Right ventricle myocardium superior (tissue), 1 donor: ENCODE measurements at places on chromosomes 1 and 21.

DNA sequence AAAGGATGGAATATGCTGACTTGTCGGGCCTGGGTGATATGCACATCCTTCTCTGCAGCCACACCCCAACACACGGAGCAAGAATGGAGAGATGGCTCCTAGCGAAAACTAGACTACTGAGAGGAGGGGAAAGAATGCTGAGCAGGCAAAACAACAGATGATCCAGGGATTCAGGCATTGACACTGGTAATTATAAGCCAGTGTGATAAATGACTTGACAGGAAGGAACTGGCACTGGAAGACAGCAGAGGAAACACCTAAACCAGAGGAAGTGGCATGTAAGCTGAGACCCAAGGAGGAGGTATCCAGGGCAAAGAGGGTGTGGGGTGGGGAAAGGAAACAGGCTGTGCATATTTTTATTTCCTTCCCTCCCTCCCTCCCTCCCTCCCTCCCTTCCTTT lies 31.7 kb upstream of the KHDRBS1 start:
- DNase-seq = no peak

- peak; percentile 60 for DNase-seq
Observed at GRCh38 chr1:117059334-117059677, 820 bp upstream of the TTF2 start.

- DNase-seq = no peak
Observed at GRCh38 chr1:158972841-158973240, 36.9 kb upstream of the IFI16 start.

DNA sequence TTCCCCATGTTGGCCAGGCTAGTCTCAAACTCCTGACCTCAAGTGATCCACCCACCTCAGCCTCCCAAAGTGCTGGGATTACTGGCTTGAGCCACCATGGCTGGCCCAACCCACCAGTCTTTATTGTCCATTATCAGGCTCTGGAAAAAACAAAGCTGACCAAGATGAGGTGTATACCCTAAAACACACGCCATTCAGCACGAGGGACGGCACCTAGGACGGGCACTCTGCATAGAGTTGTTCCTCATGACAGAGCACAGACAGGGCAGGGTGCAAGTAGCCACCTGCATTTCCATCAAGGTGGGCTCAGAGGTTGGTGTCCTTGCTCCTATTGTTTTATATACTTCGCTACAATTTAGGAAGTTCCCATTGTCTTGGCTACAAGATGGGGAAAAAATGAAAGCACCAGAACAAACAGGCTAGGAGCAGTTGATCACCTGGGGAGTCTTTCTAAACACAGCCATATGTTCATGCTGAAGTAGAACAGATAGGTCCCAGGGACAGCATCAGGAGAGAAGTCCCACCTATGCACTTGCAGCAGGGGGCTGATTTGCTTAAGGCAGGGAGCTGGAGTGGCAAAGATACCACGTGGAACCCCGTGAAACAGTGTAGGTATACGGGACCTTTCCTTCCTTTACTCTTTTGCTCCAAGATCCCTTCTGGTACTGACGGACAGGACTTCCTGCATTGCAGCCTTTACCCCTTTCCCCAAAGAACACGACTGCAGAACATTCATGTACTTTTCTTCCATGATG lies 4.5 kb downstream of the KRTCAP2 start:
- no peak for DNase-seq

DNA sequence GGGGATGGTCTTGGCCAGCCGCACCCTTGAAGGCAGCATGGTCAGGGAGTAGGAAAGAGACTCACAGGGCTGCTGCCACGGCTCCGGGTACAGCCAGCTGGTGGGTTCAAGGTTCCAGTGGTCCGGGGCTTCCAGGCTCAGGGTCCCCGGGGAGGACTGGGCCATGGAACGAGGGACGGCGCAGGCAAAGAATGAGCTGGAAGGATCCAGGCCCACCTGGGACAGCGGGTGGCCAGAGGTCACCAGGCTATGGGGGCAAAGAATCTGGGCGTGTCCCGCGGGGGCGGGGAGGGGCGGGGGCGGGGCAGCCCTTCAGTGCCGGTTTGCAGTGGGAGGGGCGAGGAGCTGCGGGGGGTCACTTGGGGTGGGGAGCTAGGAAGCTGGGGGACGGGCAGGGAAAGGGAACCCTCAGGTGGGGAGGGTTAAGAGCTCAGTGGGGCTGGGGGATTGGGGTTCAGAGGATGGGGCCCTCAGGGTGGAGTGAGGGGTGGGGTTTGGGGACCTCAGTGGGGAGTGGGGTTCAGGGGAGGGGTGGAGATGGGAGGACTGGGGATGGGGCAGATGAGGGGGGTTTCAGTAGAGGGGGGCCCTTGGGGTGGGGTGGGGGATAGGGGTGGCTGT lies at the start of gene DNMT3L:
TSS of gene DNMT3L (minus strand) at position 223 of the 621 bp plus-strand sequence. CDS start 638 bp downstream, outside the sequence.
- DNase-seq = no peak

DNA sequence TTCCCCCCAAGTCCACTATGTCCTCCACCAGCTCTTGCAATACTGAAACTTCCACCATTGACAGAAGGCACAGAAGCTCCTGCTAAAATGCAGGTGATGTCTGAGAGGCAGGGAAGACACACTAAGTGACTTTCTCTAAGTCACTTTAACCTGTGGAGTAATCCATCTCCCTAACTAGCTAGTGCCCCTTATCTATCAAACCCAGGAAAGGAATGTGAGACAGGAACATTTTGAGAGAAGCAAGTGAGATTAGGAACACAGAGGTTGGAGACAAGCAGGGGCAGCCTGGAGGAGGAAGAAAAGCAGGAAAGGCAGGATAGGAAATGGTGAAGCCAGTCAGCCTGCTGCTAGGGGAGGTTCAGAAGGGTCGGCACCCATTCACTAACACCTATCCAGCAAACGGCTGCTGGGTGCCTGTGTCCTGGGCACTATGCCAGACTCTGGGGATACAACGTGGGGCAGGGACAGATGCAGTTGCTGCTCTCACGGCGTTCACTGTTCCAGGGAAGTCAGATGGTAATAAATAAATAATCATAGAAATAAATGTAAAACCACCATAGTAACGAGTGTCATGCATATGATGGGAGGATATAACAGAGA lies 7.0 kb downstream of the GPA33 start:
- no peak for DNase-seq

DNA sequence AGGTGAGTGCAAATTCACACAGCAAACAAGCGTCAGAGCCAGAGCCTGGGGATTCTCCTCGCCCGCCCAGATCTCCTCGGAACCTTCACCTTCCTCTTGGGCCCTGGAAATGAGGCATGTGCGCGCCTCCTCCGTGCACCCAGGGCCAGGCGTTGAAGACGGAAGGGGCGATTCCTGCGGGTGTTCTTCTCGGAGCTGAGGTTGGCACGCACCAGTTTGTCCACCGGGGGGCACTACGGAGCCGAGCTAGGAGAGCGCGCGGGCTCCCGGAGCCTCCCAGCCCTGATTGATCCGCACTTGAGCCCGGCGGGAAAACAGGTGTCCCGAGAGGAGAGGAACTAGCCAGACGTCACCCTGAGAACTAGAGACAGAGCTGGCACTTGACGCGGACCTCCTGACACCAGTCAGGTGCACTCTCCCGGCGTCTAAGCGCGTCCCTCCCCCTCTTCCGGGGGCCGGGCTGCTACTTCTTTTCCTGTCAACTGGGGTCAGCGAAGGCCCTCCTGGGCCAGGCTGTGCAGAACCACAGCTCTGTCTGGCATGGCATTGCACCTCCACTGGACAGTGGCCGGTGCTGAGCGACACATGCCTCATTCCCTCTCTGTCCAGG lies 18.3 kb upstream of the SERINC2 start:
- DNase-seq = peak; percentile 90

DNA sequence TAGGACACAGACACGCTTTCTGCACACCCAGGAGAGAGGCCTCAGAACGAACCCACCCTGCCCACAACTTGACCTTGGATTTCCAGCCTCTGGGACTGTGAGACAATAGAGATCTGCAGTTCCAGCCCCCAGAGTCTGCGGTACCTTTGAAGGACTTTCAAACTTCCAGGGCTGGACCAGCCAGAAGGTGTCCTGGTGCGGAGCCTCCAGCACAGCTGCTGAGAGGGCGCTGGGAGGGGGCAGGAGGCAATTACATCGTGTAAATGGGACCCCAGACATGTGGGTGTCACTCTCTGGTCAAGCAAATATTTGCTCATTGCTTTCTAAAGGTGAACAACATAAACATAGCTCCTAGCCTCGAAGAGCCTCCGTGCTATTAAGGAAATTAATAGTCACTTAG lies 58.7 kb upstream of the ACTRT2 start:
- no peak for DNase-seq

- DNase-seq = no peak
Observed at GRCh38 chr1:42318601-42319000, 16.4 kb downstream of the FOXJ3 start.

DNA sequence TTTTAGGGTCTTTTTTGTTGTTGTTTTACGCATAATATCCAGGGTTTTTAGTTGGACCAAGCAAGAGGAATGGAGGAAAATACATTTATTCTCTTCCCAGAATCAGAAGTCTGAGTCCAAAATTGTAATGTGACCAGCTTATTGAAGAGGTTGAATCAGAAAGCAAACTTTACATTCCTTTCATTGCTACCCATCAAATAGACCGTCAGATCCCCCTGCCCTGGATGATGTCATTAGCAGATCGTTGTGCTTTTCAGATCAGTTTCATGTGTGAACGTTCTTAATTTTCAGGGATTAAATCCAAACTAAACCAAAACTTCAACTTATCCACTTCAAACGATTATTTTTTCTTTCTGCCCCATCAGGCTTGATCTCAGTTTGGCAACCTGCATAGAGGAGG lies 85.7 kb upstream of the NGF start:
- no peak for DNase-seq

DNA sequence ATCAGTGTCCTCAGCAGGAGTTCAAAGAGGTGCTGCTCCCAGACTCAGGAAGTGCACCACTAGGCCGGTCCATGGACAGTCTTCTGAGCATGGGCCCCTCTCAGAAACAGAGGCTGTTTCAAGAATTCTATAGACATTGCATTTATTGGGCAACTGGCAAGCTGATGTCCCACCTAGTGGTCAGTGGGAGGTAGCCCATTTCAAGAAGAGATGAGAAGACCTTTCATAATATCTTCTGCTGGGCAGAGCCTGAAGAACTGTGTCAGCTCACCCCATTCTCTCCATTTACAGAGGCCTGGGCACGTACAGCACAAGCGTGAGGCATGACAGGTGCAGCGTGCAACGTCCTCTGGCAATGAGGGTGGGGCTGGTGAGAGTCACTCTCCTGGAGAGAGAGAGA lies 216.0 kb downstream of the DYRK1A start:
- no peak for DNase-seq

DNA sequence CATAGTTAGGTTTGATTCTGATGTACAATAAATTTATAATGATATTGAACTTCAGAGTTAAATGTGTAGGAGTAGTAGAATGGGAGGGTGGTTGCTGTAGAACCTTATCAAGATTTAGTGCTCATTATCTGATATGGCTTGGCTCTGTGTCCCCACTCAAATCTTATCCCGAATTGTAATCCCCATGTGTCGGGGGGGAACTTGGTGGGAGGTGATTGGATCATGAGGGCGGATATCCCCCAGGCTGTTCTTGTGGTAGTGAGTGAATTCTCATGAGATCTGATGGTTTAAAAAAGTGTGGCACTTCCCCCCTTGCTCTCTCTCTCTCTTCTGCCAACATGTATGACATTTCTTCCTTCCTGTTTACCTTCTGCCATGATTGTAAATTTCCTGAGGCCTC lies 265.5 kb downstream of the GRIK1 start:
- DNase-seq = no peak

DNA sequence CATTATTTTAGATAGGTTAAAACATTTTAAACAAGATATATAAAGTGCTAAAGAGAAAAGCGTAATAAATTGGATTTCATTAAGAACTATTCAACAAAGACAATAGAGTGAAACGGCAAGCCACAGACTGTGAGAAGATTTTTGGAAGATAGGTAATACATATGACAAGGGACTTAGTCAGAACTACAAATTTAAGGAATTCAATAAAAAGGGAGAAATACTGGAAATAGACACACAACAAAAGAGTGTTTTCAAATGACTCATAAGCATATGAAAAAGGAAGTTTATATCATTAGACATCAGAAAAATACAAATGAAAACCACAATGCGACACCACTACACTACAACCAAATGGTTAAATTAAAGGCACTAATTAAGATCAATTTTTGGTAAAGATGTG lies 90.5 kb downstream of the GDAP2 start:
- DNase-seq = no peak

- no peak for DNase-seq
Observed at GRCh38 chr1:245873068-245873467, 634.0 kb downstream of the SMYD3 start.

GRCh38 chr21:46459356-46460112 lies 843 bp downstream of the DIP2A start:
- peak; percentile 75 for DNase-seq

DNA sequence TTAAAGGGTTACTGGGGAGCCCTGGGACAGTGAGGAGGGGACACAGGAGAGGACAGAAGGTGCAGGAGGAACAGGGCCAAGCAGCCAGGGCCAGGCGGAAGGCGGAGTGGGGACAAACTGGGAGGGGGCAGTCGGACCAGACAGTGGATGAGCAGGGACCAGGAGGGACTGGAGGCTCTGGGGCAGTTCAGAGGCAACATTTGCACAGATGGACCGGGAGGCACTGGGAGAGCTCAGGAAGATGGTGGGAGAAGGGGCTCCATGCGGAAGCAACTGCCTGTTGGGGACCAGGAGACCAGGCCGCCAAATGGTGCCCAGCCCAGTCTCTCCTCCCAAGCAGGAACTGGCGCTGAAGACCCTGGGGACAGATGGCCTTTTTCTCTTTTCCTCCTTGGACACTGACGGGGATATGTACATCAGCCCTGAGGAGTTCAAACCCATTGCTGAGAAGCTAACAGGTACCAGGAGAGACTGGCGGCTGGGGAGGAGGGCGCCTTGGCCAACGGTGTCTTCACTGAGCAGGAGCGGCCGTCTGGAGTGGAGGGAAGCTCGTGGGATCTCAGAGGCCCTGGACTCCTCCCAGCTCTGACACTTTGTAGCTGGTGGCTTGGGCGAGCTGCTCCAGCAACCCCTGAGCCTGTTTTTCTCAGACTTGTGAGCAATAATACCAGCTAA lies 847 bp downstream of the SELENON start:
- DNase-seq = no peak

DNA sequence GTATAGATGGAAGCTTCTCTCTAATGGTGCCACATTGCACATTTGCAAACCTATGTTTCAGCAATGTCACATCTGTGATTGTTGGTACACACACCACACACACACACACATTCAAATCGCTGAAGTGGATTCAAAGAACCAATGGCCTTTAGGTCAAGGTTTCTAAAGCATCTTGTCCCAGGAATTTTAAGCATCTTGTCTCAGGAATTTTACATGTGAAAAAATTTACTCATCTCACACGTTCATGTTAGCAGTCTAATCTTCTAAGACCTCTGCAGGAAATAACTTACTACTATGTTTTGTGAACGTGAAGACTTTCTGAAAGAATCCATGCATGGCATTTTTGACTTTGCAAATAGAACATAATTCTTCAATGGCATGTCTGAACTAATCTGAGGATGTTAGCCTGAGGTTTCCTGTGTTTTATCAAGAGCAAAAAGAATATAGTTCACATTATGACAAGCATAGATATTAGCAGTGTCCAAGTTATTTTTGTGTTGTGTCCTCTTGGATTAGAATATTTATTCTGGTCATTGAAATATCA lies 125.1 kb downstream of the CYYR1 start:
- DNase-seq = no peak
